Eye (tissue), 1 donor: ENCODE measurements at places on chromosomes 4 and X.

DNA sequence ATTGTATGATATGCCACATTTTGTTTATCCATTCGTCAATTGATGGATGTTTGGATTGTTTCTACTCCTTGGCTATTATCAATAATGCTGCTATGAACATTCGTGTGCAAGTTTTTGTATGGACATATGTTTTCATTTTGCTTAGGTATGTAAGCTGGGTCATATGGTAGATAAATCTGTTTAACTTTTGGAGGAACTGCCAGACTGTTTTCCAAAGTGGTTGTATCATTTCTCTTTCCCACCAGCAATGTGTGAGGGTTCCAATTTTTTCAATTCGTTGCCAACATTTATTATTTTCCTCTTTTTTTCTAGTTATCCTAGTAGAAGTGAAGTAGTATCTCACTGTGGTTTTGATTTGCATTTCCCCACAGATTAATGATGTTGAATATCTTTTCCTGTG, 71.8 kb downstream of the DIAPH2 start:
- DNase-seq, result no peak

DNA sequence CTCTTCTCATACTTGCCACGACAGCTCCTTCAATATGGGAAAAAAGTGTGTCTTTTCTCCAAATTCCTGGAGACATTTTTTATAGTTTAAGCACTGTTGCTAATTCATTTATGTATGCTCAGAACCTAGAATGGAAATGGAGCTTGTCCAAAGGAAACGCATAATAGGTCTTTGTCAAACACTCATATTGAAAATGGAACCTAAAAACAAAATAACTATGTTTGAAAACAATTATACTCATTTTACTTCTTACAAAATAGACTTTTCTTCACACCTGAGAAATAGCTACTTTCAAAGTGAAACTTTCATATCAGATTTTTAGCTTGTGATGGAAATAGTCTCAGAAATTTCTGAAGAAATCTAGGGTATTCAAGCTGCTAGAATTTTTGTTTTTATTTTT, 529.7 kb upstream of the BOD1L1 start:
- DNase-seq, result no peak

DNA sequence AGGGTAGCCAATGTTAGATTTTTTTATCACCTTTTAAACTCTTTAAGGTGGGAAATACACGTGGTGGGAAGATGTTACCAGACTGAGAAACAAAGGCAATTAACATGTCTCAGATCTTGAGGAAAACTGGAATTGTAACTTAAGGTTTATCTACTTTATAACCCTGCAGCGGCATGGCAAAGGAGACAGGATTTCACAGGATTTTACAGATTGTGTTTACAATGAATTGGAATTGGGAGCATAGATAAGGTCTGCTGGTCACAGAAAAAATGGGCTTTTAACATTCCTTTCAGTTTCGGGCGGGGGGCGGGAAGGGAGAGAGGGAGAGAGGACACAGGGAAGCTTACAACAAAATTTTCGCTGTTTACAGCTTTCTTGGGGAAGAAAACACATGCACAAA, 467.5 kb upstream of the CT83 start:
- DNase-seq, result no peak

DNA sequence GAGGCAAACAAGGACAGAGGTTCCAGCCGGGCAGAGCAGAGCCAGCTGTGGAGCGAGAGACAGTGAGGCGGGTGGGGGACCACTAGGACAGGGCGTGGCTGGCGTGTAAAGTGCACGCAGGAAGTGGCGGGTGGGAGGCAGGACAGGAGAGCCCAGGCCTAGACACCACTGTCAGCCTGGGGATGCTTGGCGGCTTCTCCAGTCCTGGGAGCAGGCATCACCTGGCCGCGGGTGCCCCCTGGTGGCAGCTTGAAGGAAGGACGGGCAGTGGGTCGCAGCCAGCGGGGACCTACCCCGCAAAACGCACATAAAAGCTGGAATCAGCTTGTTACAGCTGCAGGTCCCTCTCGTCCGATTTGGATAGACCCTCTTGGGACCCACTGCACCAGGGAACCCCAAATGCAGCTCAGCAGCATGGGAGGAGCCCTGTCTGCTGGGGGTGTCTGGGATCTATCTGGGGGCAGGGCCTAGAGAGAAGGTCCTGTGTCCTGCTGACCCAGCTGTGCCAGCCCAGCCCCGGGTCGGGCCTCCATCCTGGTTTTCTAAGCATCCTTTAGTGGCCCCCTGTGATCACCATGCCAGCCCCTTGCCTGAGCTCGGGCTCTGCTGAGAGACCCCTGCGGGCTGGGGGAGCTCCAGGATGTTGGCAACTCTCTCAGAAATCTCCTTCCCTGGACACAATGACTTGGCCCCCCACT, 57.7 kb downstream of the WFS1 start:
- DNase-seq, result peak; percentile 92

- no peak for DNase-seq
Observed at GRCh38 chr4:152206646-152207377, 329.1 kb downstream of the FBXW7 start.

- no peak for DNase-seq
Observed at GRCh38 chr4:18463987-18464559, 442.5 kb upstream of the LCORL start.
